Muscle of back (tissue), 13 donors: ENCODE measurements at places on chromosomes 6 and 20. TPM values are rescaled to one million over a fixed set of nuclear protein-coding genes. Genes with fewer than 3 reads are reported as not detected.
A peak's percentile ranks its signal among the peaks of the same experiment; 100 is the strongest.

DNA sequence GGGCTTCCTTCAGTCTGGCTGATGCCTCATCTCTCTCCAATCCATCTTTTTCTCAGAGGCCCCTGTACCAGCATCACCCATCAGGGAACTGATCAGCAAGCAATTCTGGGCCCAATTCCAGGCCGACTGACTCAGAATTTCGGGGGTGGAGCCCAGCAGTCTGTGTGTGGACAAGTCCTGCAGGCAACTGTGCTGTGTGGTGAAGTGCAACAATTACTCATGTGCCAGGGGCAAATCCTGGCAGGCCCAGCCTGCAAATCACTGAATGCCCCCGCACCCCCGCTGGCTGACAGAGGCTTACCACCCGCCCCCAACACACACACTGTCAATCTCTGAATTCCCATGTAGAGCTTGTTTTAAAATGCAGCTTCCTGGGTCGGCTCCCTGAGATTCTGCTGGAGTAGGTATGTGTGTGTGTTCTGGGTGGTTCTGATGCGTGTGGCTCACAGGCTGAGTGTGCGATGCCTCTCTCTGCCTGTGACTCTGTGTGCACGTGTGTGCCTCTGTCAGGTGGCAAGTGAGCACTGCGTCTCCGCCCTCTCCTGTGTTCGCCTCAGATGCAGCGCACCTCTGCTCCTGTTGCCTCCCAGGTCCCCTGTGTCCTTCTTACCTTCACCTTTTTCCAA lies 45.4 kb downstream of the SSR1 start:
- DNase-seq: peak; percentile 84

GRCh38 chr20:60787276-60787675 lies 464.8 kb upstream of the CDH4 start:
- no peak for DNase-seq

DNA sequence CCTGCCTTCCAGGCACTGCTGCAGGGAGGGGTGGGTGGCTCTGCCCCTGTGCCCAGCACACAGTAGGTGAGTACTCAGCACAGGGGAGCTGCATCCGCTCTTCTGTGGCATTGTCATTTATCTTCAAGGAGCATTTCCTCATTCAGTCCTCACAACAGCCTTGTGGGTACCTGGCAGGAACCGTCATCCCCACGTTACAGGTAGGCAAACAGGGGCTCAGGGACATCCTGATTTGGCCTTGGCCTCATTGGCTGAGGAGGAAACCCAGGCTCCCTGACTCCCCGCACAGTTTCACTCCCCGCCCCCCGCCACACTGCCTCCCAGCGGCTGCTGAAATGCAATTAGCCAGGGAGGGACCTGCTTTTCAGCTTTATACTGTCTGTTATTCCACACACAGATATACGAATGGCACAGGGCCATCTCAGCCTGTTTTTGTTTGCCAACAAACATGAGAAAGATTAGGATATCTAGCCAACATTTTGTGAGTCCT lies 24.2 kb upstream of the PNPLA1 start:
- DNase-seq: no peak

GRCh38 chr20:17381724-17382123 lies 149.5 kb downstream of the BFSP1 start:
- DNase-seq: no peak

GRCh38 chr6:29487660-29488059 lies at the start of gene MAS1L:
MAS1L (minus strand) TSS chr6:29487956; CDS start chr6:29487902, 54 bp downstream.
- DNase-seq: no peak

DNA sequence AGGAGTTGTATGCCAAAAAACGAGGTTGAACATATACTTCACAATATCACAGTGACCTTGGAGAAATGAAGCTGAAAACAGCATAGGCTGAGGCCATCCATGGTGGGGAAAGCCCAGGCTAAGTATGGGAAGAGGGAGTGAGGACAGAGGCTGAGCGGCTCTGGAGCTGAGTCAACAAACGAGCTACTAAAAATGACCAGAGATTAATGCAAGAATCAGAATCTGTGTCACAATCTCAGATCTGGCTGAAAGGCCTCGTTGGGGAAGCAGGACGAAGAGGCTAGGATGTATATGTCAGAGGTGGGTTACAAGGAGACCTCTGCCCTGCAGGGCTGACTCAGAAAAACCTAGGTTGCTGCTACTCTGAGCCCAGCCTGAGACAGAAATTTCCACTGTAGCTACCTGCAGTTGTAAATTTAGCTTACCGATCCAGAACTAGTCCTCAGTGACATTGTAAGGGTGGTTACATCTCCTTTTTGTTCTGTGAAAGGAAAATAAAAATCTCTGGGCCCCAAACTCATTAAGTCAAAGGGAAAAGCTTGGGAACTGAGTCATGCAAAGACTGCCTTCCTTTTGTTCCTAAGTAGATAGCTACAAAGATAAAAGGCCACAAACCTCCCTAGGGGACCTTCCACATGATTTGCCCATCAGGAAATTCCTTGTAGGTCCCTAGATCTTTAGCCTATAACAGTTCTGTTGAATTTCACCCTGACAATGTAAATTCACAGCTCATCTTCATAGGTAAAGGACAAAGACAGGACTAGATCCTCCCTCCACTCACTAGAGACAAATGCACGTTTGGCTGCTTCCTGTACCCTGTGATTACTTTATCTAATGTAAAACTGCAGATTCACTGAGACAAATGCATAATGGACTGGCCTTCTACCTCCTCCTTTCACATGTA lies 8.5 kb upstream of the TUBB2A start:
- DNase-seq: no peak

DNA sequence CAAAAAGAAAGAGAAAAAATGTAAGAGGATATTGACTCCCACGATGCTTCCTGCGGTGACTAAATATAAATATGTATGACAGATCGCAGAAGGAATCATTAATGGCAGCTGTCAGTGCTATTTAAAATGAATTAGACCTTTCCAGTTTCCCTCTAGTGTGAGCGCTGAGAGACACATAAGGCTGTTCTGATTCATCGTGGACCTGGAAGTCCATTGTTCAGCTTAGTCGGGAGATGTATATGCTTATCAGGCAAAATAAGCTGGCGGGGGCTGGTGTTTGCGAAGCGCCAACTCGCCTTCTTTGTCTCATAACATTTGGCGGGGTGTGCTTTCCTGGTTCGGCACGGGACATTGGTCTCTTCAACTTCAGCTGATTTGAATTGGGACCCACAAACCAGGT lies 95.4 kb downstream of the CDH4 start:
- DNase-seq: no peak

GRCh38 chr6:67210450-67210849 lies 1424.6 kb upstream of the ADGRB3 start:
- no peak for DNase-seq

GRCh38 chr6:82750556-82750955 lies 315.1 kb downstream of the UBE3D start:
- no peak for DNase-seq

DNA sequence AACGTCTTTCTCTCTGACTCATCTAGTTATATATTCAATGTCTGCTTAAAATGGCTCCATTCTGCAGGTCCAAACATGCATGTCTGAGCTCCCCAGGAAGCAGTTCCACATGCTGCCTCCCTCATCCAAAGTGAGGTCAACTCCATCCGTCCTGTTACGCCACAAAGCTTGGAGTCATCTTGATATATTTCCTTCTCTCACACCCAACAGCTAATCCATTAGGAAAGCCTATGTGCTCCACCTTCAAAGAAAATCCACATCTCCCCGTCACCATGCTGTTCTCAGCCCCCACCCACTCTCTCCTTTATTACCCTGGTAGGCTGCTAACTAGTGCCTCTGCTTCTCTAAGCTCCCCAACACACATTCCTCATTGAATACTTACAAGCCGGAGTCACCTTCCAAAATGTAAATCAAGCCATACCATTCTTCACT lies 130.2 kb upstream of the SYNDIG1 start:
- DNase-seq: no peak

- no peak for DNase-seq
These were observed 114.7 kb downstream of the ERMARD start for GRCh38 chr6:169866140-169866534.

GRCh38 chr6:70666706-70667105 lies 977 bp upstream of the SMAP1 start:
- no peak for DNase-seq

DNA sequence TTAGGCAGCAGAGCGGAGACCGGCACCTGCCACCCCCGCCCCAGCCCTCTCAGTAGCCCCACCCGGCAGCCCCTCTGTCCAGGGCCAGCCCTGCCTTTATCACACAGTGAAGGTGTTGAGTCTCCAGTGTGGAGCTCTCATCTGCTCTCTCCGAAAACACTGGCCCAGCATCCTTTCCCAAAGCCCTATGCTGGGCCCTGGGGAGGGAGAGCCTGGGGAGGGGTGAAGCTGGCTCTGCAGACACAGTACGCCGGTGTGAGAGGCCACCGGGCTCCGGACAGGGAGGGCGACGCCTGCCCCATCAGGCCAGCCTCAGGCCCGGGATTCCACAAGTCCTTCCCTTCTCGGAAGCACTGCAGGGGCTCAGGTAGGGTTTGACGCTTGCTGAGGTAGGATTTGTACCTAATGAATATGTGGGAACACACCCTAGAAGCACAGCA lies 186.9 kb downstream of the ERMARD start:
- DNase-seq: no peak

DNA sequence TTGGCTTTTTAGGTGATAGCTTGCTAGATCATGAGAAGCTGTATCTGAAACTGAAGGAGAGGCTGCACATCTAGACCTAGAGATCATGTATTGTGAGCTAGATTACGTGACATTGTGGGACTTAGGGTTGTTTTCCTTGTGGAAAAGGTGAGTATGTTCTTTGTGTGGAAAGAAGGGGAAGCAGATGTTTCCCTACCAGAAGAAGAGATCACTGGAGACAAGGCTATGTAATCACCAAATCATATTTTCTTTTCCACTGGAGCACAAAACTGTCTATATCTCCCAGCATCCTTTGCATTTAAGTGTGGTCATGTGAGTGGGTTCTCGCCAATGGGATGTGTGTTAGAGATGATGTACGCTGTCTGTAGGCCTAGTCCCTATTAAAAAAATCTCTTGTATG lies 7.0 kb upstream of the EPB41L2 start:
- DNase-seq: no peak

DNA sequence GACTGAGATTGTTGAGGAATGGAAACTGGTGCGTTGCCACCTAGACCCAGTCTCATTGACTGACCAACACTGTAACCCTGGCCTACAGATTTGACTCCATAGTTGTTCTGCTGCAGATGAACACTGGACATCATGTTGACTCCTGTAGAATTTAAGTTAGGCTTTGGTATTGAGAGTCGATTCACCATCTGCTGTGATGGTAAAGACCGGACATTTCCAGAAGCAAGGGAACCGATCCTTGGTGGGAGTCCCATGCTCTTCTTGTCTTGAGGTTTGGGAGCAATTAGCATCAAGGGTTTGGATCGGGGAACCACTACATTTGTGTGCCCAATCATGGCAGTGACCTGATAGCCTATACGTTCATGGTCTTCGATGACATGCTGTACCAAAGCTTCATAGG lies 37.6 kb downstream of the ADNP start:
- no peak for DNase-seq

DNA sequence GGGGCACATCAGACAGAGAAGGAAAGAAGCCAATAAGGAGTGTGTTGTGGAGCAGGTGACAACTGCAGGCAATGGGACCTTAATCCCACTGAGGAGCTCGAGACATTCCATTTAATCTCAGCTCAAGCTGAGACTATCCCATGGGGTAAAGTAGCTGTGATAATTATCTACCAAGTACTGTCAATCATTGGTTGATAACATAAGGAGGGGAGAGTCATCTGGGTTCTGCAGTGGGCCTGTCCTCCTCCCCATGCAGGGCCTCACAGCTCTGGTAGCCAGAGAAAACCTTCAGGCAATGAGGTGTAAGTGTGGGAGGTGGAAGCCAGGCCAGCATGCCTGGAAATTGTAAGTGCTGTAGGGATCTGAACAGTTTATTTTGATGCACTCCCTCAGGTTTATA lies 375.0 kb upstream of the ARID1B start:
- no peak for DNase-seq

GRCh38 chr20:50815162-50815989 lies 20.5 kb downstream of the BCAS4 start:
- DNase-seq: no peak

DNA sequence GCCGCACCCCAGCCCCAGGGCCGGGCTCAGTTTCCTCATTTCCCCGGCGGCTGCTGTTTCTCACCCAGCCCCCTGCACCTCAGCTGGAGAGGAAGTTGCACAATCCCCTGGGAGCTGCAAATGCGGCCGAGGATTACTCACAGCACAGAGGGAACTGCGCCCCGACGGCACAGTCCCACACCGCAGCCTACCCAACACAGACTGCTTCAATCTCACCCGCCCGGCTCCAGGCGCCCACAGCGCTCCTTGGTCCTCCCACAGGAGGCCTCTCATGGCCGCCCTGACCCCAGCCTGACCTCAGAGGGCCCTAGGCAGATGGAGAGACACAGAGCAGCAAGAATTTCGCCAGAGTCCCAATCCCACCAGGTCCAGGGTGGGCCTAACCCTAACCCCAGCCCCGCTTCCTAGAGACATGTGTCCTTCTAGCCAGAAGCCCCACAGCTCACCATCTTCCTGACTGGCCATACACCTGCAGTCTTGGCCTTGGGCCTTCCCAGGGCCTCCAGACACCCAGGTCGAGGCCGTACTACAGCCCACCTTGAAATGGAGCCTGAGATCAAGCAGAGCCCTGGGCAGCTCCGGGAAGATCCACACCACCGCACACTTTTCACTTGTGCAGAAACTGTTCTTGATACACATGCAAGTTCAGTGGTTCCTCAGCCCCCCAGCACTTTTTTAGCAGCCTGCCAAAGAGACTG lies 11.7 kb downstream of the TFEB start:
- DNase-seq: no peak

DNA sequence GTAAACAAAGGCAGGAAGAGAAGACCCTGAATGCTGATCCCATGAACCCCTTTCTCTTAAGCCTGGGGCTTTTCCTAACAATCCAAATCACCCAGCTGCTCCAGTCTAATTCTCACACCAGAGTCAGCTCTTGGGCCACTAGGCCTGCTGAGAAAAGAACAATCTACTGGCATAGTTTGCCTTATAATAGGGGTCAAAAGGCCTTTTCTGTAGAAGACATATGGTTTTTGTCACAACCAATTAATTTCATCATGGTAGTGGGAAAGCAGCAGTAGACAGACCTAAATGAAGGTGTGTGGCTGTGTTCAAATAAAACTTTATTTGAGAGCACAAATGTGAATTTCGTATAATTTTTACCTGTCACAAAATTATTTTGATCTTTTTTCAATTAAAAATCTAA lies 994.7 kb upstream of the EPHA7 start:
- no peak for DNase-seq

Gene ATRN
- 20.7 TPM for polyA plus RNA-seq

Gene CYP21A2
- polyA plus RNA-seq: 0.69 TPM

Gene SLC35F1
- polyA plus RNA-seq: 3.1 TPM

Gene SIRPG
- not detected for polyA plus RNA-seq

Gene OR2H2
- polyA plus RNA-seq: 0.10 TPM

Gene SLC35D3
- 0.05 TPM for polyA plus RNA-seq

Gene CAP2
- polyA plus RNA-seq: 245 TPM

Gene IL20RA
- polyA plus RNA-seq: 24.6 TPM

Gene ARFGEF3
- polyA plus RNA-seq: 2.6 TPM

Gene HLA-DOB
- not detected for polyA plus RNA-seq
